GM03348 (cell line): ENCODE measurements at places on chromosomes 5 and 9.

DNA sequence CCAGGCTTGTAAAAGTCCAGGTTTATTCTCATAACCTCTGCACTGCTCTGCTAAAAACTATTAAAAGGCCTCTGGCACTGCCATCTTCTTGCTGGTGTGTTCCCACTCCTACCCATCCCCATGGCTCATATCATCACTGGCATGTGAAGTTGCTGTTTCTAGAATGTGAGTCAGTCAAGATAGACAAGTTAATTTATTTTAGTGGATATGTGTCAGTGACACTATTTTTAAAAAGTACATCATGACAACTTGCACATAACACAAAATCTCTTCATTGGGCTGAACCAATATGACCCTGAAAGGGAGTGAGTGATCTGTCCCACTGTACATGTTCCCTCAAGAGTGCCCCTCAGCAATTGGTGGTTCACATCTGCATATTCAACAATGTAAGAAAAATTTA lies 299.7 kb downstream of the NFIB start:
- DNase-seq, result no peak

DNA sequence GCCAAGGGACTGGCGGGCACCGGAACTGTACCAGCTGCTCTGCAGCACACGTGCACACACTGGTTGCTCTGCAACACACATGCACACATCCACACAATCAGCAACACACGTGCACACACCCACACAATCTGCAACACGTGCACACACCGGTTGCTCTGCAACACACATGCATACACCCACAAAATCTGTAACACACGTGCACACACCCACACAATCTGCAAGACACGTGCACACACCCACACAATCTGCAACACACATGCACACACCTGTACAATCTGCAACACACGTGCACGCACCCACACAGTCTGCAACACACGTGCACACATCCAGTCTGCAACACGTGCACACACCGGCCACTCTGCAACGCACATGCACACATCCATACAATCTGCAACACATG lies 17.9 kb downstream of the PLEKHG4B start:
- DNase-seq, result no peak

DNA sequence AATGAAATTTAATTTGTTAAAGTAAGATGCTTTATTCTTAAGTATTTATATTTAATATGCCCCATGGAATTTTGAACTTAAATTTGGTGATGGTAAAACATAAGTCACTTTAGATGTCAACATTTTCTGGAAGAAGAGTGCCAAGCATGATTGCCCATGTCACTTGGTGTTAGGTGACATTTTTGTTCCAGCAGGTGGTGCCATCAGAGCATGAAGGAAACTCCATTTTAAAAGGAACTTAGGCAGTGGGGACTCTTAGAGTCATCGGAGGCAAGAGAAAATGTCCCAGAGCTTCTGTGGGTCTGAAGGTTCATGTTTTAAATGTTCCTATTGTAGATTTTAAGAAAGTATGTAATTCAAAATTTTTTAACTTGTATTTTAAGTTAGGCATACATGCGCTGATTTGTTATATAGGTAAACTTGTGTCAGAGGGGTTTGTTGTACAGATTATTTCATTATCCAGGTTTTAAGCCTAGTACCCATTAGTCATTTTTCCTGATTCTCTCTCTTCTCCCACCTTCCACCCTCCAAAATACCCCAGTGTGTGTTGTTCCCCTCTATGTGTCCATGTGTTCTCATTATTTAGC lies 789.3 kb downstream of the SEMA5A start:
- peak; percentile 46 for DNase-seq

DNA sequence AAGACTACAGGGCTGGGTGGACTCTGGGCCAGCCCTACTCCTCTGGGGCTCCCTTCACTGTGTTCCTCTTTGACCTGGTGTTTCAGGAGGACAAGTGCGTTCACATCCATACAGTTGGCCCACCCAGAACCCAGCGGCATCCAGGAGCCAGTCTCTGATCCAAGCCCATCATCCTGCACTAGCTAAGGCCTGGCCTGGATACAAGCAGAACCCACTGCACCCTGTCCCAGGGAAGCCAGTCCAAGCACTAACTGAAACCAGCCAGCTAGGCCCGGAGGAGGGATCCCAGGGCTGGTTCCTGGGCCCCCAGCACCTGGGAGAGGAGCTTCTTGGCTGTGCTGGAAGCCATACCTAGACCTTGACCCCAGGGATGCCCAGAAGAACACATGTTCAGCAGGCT lies 4.1 kb upstream of the GBGT1 start:
- no peak for DNase-seq

DNA sequence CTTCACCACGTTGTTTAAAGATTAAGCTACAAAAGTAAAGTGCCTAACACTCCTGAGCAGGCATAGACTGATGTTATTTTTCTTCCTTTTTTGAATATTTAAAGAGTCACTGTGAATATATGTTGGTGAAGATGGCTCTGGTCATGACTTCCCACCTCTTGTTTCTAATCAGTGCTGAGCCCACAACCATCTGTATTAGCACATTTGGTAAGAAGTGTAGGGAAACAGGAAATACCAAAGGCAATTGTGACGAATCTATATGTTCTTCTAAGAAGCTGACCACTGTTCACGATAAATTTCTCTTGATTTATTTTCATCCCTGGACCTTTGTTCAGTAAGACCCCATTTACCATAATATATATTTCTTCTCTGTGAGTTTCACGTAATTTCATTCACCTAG lies 108.3 kb upstream of the PCA3 start:
- no peak for DNase-seq

GRCh38 chr5:181203093-181203711 lies 1.8 kb downstream of the TRIM7 start:
- no peak for DNase-seq

GRCh38 chr5:171351536-171352073 lies 36.0 kb upstream of the NPM1 start:
- peak; percentile 54 for DNase-seq

DNA sequence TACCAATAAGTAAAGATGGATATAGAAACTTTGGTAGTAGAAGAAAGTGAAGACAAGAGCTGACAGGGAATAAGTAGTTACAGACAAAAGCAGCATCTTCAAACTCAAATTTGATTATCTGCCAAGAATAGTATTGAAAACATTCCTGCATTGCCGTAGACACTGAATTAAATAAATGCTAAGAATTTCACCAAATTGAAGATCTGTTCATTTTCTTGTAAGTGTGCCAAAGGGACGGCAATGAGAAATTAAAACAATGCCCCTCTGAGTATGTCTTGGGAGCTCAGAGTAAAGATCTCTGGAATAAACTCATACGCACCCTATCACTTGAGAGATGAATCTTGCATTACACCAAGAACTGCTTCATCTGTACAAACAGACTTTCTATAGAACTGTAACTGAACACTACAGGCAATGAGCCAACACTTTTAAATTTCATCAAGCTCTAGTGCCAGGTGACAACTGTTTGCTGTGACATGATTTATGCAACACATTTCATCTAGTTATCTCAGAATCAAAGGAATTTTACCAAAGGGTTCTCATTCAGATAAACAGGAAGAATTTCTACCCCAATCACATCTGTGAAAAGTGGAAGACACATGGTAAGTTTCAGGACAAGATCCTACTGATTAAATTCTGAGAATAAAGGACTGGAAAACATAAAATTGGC lies 66.9 kb downstream of the RFX3 start:
- DNase-seq, result no peak

DNA sequence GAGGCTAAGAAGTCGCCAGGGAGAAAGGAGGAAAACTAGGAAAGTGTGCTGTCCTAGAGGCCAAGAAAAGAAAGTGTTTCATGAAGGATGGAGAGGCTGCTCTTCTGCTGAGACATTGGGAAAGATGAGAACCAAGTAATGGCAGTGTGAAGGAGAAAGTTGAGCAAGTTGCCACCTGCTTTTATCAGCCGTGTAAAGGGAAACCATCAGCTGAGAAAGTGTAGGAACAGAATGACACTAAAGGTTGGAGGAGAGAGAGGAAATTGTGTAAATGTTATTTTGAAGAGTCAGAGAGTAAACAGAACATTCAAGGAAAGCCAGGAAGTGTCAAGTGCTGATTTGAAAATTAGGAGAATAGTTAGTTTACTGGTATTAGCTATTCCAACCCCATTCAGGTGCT lies 125.0 kb downstream of the CEMIP2 start:
- no peak for DNase-seq

DNA sequence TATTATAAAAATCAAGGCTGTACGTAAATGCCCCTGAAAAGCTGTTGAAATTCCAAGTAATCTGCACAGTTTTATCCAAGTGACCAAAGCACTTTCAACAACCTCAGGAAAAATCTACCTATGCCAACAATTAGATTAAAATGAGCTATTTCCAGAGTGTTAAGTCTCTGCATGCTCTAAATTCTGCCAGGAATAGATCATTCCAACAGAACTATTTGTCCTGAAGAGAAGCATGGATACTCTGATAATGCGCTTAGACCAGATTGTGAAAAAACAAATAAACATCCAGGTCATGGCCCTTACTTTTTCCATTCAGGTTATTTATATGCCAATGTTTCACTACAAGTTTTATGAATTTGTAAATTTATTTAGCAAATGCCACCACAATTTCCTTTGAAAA lies 59.1 kb downstream of the PLK2 start:
- DNase-seq, result no peak

- peak; percentile 45 for DNase-seq
These were observed 133.0 kb downstream of the C9orf50 start for GRCh38 chr9:129487658-129488483.

DNA sequence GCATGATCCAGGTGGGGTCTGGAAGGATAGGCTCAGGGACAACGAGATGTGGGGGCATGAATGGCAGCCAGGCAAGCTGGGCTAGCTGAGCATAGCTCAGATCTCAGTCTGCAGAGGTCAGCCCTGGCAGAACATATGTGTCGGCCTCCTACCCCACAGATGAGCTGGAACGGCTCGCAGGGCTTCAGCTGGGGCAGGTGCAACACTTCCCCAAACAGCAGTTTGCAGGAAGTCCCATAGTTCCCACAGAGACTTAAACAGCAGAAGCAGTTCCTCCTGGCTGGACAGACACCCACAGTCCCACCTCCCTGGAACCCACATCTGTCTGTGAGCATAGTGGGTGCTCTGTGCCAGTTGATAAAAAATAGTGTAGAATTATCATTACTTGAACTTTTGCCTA lies 404.6 kb downstream of the GADD45G start:
- DNase-seq, result no peak

- no peak for DNase-seq
These were observed 22.1 kb upstream of the SLC25A51 start for GRCh38 chr9:37925786-37926736.

GRCh38 chr9:113341712-113342410 lies 1.8 kb upstream of the WDR31 start:
- DNase-seq, result no peak

DNA sequence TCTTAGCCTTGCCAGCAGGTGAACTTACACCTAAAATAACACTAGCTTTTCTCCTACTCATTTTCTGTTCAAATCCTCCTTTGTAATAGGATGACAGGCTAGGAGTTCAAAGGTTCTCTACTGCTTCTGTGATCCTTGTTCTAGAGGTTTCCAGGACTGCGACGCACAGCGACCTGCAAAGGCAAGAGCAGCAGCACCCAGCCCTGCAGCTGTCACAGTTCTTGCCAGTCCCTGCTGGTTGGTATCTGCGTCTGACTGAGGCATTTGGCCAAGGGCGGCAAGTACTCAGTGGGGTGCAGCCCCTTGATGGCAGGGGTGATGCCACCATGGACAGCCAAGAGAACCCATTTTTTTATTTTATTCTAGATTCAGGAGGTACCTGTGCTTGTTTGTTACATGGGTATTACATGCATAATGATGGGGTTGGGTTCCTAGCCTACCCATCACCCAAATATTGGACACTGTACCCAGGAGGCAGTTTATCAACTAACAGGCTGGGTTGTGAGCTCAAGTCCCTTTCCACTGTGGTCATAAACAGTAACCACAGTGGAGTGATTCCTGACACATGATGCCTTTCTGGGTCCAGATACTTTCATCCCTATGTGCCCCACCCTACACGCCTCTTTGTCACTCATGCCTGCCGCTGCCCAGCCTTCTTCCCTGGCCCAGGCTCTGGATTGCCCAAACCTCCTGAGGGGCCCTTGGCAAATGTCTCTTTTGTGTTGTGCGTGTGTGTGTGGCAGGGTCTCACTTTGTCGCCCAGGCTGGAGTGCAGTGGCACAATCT lies 111.0 kb downstream of the GAPVD1 start:
- no peak for DNase-seq

GRCh38 chr5:80754900-80755299 lies 100.1 kb upstream of the DHFR start:
- DNase-seq, result no peak

GRCh38 chr5:95847261-95847592 lies 24.7 kb upstream of the GLRX start:
- DNase-seq, result no peak

DNA sequence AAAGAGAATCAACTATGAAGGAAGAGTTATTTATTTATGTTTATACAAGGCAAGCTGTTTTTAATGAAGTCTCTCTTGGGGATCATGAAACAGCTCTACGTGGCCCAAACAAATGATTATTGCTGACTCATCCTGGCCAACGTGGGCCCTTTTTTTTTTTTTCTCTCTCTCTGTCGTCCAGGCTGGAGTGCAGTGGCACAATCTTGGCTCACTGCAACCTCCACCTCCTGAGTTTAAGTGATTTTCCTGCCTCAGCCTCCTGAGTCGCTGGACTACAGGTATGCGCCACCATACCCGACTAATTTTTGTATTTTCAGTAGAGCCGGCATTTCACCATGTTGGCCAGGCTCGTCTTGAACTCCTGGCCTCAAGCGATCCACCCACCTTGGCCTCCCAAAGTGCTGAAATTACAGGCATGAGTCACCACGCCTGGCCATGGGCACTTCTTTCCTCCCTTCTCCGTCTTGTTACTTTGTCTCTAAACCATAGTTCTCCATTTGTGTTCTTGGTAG lies 98.3 kb downstream of the BASP1 start:
- peak; percentile 57 for DNase-seq

DNA sequence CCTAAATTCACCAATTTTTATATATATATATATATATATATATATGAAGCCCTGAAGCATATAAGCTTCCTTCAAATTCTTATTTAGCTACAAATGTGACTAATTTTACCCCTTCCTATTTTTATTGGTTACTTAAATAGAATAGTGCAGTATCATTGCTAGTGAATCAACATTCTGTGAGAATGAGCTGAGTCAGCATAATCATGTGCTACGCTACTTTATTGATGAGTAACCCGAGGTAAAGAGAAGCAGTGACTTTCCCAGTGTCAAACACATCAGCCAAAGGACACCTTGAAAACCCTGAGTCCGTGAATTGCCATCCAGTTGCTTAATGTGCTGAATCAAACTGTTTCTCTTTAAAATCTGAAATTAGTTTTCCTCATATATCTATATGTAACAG lies 546.2 kb downstream of the DMRTA1 start:
- no peak for DNase-seq

- DNase-seq, result no peak
These were observed 163.4 kb downstream of the ICE1 start for GRCh38 chr5:5585751-5586341.

- no peak for DNase-seq
These were observed 100.0 kb upstream of the NREP start for GRCh38 chr5:111856876-111857466.

- peak; percentile 7 for DNase-seq
These were observed 709 bp downstream of the IQGAP2 start for GRCh38 chr5:76403766-76404222.
